ENCODE measurements at places on chromosomes 5 and 9.

DNA sequence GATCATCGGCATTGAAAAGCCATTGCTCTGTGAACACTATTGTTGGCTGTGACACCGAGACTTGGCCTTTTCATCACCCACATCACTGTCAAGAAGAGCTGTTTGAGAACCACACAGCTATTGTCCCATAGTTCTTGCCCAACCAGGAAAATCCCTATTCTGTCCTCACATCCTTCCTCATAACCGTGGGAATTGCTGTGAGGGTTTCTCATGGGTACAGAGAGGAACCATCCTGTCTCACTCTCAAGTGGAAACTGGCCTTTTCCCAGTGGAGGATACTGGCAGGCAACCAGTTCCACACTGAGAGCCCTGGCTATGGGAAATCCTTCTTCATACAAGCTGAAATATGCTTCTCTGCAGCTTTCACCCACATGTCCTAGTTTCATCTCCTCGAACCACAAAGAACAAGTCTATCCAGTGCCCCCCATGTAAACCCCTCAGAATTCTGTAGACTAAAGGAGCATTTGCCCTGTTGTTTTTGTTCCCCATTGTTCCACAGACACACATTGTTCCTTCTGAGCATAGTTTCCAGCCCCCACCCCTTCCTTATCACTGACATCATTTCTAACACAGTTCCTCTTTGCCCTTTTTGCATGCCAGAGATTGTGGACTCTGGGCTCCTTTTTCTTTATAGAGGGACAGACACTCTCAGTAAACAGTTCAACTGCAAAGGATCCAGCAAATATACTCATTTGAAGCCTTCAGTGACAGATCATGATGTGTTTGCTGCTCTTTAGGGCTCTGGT lies 57.8 kb upstream of the C5orf46 start:
- DNase-seq: peak; percentile 18

GRCh38 chr9:93155716-93156474 lies 21.8 kb upstream of the NINJ1 start:
- no peak for DNase-seq

DNA sequence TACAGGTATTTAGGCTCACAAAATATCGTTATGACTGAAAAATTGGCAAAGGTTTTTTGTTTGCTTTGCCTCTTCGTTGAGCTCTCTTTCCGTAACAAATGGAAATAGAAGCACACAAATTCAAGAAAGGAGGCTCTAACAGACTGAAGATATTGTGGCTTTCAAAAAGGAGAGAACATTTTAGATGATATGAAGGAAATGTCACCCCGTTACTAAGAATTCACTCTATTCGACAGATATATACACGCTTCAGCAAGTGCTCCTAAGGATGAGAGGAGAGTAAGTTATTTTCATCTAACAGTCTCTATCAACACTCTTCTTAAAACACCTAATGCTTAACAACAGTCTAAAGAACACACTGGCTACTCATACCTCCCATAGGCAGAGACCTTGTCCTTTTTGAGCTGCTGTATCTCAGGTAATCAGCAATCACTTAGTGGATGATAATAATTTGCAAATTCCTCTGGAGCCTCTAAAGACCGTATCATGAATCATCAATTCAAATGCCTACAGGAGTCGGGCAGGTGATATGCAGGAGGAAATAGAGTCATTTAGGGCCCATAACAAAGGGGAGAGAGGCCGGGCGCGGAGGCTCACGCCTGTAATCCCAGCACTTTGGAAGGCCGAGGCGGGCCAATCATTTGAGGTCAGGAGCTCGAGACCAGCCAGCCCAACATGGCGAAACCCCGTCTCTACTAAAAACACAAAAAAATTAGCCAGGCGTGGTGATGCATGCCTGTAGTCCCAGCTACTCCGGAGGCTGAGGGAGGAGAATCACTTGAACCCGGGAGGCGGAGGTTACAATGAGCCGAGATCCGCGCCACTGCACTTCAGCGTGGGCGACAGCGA lies 1.4 kb upstream of the HSDL2 start:
- DNase-seq: peak; percentile 15

- DNase-seq: no peak
Measured at GRCh38 chr5:1545126-1545804, 21.5 kb upstream of the LPCAT1 start.

- DNase-seq: peak; percentile 27
Measured at GRCh38 chr5:130529511-130530485, 625.5 kb downstream of the CHSY3 start.

DNA sequence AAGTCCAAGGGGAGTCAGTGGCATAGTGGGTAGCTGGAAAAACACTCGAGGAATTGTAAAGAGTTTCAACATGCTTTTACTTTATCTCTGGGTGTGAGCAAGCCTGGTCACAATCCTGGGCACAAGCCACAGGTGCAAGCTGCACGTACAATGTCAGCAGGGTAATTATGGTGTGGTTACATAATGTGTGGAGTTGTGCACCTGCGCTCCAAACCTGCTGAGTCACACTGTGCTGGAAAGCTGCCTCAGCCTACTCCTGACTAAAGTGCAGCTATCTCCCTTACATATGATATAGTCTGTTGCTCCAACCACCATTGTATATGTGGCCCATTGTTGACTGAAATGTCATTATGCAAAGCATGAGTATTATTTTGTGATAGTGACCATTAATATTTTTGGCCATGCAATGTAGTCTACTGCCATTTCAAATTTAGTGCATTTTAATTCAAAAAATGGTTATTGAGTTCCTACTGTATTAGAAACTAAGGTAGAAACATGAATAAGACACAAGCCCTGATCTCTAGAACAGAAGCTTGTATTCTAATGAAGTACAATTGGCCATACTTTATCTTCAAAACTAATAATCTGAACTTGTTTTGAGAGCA lies 160.9 kb upstream of the SLC30A5 start:
- no peak for DNase-seq

DNA sequence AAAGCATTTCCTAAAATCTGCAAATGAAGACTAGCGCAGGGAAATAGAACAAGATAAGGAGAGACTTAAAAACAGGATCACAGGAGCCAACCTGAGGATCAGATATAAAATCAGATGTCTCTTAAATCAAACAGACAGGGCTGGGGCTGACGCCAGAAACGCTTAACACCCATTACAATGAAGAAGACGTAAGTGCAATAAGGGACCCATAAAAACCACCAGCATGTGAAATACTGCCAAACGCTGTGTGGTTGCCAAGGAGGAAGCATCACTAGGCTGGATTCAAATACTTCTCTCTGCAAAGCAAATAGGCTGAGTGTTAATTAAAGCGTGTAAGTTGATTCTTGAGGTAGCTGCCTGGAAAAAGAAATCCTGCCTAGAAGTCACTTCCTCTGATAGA lies 74.4 kb upstream of the ATP10B start:
- peak; percentile 70 for DNase-seq

DNA sequence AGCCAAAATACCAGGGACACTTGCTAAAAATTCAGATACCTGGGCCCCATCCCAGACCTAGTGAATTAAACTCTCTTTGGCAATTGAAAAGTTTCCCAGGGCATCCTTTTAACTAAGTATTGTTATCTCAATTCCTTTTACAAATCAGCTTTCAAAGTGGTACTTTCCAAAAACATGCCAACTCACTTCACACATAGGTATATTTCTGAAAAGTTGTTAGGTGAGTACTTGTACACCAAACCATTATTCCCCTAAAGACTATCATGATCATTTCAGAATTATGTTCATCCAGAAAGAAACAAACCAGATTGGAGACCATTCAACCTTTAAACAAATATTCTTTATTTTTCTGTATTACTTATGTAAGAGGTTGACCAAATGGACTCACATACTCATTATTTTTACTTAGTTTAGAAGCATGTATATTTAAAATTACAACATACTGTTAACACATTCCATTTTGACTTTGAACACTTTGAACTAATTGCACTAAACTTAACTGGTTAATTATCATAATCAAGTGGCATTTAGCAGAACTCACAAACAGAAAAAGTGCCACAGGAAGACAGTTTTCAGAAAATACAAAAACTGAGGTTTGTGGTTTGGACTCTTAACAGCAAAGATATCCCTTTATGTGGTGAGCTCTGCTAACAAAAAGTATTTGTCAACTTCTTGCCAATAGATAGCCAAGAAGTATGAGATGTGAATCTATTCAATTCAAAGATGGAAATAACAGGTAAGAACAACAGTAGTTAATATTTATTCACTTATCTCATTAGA lies 40.7 kb downstream of the KIAA0825 start:
- DNase-seq: no peak

DNA sequence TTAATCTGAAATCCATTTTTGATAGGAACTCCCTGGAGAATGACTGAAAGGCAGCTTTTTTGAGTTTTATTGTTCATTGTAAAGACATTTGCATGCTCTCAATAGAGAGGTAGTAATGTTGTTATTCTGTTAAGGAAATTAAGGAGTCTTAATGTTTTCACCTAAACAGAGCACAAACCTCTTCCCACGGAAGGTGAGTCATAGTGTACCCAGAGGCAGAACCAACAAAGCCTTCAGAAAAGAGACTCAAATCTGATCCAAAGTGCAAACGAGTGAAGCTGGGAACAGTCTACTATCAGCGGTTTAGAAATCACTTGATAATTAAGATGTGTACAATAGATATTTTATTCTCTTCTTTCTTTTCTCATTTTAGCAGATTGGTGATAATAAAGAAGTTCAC lies 470.5 kb downstream of the PLK2 start:
- no peak for DNase-seq

DNA sequence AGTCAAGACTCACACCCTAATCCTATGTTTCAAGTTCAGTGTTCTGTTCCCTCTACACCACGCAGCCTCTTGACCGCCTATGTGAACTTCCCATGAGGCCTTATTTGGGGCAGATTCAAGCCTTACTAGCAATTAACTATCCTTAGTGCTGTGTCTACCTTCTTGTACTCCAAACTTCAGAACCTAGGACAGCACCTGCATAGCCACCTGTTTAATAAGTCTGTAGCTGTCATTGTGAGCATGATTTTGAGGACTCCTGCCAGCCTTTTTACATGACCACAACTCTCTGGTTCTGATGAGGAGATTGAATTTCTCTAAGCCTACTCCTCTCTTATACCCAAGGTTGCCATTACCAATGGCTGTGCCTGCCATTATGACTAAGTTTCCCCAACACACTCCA lies 50.8 kb upstream of the PCSK1 start:
- peak; percentile 15 for DNase-seq

GRCh38 chr9:121331992-121332685 lies 37.9 kb downstream of the STOM start:
- DNase-seq: peak; percentile 59

DNA sequence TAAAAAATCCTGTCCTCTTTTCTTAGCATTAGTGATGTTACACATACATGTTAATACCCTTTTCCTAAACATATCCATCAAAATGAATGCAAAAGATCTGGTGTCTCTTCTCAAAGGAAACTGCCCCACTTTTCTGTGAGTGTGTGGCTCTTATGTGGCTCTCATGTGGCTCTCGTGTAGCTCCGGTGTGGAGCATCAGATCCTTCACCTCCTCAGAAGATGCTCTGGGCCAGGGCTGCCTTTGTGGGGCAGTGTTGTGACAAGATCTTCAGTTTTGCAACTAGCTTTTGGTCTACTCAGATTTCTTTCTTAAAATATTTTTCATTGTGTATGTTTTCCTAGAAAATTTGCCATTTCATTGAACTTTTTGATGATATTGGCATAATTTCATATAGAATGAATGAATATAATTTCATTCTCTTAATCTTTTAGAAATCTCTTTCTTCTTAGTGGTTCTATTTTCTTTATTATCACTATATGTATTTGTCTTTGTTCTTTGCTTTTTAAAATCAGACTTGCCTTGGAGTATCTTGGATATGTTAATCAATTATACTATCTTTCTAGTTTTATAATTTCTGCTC lies 19.4 kb downstream of the GARNL3 start:
- peak; percentile 53 for DNase-seq

DNA sequence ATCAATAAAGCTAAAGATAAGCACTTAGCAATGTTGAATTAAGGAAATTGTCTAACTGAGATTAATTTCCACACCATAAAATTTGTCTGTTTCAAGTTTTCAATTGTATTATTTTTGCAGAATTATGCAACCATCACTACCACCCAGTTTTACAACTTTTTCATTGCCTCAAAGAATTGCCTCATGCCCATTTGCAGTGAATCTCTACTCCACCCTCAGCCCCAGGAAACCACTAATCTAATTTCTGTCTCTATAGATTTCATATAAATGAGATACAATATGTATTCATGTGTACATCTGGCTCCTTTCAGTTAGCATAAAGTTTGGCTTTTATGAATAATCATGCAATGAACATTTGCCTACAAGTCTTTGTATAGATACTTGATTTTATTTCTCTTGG lies 72.9 kb downstream of the PTCD2 start:
- DNase-seq: no peak

DNA sequence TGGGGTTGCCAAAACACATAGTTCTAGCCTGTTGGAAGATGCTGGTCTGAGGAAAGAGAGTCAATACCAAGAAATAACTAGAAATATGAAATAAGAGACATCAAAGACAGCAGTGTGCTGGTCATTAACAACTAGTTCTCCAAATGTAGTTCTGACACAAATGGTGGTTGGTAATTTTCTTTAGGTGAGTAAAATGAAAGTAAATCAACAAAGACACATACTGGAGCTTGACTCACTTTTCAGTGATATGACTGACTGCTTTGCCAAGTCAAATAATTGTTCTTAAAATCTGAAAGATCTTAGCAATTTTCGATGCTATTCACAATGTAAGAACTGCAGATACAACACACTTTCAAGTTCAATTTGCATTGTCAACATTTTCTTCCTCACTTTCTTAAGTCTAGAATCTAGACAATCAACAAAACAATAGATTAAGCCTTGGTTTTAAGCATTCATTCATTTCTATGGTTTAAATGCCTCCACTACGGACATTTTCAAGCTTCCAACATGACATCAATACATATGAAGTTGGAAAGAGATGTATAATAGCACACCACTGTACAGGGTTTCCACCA lies 166.8 kb upstream of the MAP3K1 start:
- no peak for DNase-seq

All from umbilical cord (tissue), 2 donors.